Fibroblast of the conjunctiva (primary cell): ENCODE measurements at places on chromosomes 5 and 9.

DNA sequence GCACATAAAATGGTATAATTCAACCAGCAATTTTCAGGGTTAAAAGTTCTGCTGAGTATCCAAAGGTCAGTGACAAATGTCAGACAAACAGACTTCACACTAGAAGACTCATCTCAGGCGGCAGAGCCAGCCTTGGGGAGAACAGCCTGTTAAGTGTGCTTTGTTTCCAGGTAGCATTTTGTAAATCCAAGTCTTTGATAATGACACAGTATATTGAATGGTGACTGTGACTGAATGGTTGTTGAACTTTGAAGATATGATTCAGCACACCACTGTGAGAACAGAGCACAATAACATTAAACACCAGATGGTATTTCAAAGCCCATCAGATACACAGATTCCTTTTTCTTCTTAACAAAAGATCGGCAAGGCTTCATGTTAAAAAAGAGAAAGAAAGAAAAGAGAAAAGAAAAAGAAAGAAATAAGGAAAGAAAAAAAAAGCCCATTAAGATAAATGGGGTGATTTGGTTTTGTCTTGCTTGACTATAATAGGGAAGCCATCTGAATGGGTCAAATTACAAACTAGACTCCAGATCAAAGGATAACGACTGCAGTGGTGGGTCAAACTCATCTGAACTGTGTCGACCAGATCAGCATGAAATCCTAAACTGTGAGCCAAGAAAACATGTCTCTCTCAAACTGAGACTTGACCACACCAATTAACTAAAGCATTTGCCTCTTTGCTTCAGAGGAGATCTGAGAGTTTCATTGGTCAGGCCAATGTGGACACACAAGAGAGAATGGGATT lies 313.0 kb upstream of the ZNF608 start:
- no peak for DNase-seq

- DNase-seq, result no peak
Observed at GRCh38 chr9:18976709-18977531, 56.1 kb downstream of the SAXO1 start.

- no peak for DNase-seq
Observed at GRCh38 chr5:68074633-68075032, 140.9 kb upstream of the PIK3R1 start.

GRCh38 chr5:44900273-44900954 lies 91.7 kb downstream of the MRPS30 start:
- DNase-seq, result no peak

DNA sequence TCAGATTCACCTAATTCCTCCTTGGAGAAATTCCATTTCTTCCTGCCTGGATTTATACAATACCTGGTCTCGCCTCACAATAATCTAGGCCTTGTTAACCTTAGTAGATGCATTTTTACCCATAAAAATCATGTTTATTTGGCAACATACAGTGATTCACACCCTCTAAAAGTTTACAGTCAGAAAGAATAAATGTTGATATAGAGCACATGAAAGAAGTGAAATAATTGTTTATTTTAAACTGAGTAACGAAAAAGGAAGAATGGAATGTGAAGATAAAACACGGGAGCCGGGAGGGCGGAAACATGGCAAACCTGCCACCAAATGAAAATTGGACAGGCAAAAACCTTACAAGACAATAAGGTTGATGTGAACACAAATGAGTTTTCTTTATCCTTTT lies 28.9 kb upstream of the KCNN2 start:
- DNase-seq, result no peak

- DNase-seq, result peak; percentile 51
Observed at GRCh38 chr5:110896901-110897300, 158.1 kb downstream of the SLC25A46 start.

GRCh38 chr9:28471261-28471660 lies 898.0 kb upstream of the C9orf72 start:
- DNase-seq, result no peak

- no peak for DNase-seq
Observed at GRCh38 chr5:123500471-123500870, 11.5 kb upstream of the CSNK1G3 start.

DNA sequence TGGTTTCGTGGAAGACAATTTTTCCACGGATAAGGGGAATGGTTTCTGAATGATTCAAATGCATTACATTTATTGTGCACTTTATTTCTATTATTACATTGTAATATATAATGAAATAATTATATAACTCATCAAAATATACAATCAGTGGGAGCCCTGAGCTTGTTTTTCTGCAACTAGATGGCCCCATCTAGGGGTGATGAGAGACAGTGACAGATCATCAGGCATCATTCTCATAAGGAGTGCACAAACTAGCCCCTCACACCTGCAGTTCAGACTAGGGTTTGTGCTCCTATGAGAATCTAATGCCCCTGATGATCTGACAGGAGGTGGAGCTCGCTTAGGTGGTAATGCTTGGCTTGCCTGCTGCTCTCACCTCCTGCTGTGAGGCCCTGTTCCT lies 6.4 kb downstream of the ISCA1 start:
- DNase-seq, result no peak

GRCh38 chr9:20791682-20792081 lies 107.6 kb downstream of the FOCAD start:
- DNase-seq, result no peak
